Activated CD8-positive, alpha-beta memory T cell treated with anti-CD3 and anti-CD28 coated beads for 1 hour (primary cell): ENCODE measurements at places on chromosomes 3 and 15.

DNA sequence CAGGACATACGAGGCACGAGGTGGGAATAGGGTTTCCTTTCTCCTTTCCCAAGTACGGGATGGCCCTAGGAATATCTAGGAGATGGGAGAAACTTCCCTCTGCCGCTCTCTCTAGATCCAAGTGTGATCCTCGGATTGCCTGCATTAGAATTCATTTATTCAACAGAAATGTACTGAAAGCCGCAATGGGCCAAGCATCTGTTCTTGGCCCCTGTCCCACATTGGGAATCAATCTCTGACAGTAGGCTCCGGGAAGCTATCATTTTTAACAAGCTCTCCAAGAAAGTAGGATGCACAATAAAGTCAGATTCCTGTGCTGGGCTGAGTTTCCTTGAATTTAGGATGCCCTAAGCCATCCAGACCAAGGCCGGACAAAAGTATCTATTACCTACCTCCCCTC lies 37.2 kb upstream of the CA12 start:
- DNase-seq, result no peak

GRCh38 chr3:106403371-106404145 lies 534.7 kb upstream of the CBLB start:
- DNase-seq, result no peak

- DNase-seq, result no peak
Measured at GRCh38 chr3:66415867-66416428, 84.9 kb downstream of the LRIG1 start.

DNA sequence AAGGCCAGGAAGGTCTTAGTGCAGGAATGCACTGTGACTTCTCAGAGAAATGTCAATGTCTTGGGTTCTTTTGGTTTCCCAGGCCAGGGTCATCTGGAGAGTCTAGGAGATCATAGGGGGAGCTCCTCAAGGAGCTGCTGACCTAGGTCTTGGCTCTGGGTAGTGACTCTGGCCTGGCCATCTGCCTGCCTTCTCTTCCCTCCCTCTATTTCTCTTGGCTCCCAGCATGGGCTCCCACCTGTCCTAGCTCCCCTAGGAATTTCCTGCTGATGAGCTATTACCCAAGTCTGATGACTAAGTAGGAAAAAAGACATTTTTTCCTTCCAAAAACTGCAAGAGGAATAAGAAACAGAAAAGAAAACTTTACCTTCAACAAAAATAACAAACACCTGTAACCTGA lies 57.4 kb downstream of the BSN start:
- no peak for DNase-seq

DNA sequence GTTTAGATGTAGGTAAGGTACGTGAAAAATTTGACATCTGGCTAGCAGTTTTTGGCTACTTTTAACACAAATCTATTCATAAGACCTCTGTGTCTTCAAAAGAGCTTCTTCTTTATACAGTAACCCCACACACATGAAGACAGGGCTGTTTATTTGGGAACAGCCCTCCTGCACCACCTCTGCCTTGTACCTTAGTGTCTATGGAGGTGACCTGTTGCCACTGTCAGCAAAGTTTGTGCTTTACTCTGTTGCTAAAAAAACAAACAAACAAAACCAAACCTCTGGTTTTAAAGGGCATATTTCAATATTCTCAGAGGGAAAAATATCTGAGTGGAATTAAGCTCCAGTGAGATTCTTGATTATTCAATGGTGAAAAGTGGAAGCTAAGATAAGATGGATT lies 122.0 kb downstream of the ARPP21 start:
- DNase-seq, result no peak

GRCh38 chr15:26323566-26323965 lies 449.3 kb downstream of the GABRB3 start:
- DNase-seq, result no peak

- DNase-seq, result no peak
Measured at GRCh38 chr3:37041546-37042195, 48.4 kb downstream of the MLH1 start.
